Left forelimb (tissue), 1 donor: ENCODE measurements at places on chromosomes 2 and 18.

DNA sequence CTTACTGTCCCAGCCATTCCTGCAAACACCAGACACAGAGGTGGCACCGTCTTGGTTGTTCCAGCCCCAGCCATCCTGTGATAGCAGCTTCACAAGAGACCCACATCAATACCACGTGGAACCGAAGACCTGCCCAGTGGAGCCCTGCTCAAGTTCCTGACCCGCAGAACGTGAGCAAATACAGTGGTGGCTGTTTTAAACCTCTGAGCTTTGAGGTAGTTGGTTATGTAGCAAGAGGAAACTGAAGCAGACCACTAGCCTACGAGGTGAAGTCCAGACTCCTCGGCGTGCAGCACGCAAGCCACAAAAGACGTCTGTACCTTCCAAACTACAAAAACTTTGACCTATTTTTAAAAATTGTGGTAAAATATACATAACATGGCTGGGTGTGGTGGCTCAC lies 96.1 kb upstream of the ODC1 start:
- no peak for DNase-seq

GRCh38 chr2:25276569-25277465 lies 64.9 kb downstream of the DNMT3A start:
- DNase-seq = peak; percentile 77

DNA sequence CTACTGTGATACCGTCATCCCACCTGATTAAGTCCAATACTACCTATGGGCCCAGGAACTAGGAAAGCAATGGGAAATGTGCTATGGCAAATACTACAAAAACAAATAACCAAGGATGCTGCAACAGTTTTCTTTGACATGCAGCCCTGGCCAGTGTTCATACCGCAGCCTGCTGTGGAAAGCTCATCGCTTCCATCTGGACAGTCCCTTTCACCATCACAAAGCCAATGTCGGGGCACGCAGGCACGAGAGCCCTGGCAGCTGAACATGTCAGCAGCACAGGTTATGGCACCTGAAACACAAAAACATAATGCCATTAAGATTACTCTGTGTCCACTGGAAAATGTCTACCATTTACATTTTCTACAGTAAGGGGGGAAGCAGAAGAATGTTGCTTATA lies 1621.1 kb downstream of the LRP1B start:
- no peak for DNase-seq

GRCh38 chr18:31774477-31774785 lies 13.8 kb upstream of the SLC25A52 start:
- DNase-seq = no peak

GRCh38 chr2:186853951-186854350 lies 5.0 kb upstream of the ZSWIM2 start:
- no peak for DNase-seq

GRCh38 chr2:227703280-227703732 lies 14.5 kb downstream of the SLC19A3 start:
- DNase-seq = no peak

DNA sequence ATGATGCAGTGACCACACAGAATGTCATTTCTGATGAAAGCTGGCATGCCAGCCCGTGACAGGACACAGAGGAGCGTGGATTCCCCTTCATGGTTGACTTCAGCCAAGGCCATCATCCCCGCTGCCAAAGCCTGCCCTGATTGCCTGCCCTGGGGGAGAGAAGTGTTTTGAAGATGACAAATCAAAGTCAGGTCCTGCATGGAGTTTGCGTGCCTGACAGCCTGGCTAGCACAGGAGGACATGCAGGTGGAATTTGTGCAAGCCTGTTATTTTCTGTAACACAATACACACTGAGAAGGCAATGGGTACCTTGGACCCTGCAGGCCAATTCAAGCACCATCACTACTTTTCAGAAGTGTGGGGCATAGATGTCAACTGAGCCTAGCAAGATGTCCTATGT lies 5.4 kb upstream of the IL1R2 start:
- DNase-seq = no peak

DNA sequence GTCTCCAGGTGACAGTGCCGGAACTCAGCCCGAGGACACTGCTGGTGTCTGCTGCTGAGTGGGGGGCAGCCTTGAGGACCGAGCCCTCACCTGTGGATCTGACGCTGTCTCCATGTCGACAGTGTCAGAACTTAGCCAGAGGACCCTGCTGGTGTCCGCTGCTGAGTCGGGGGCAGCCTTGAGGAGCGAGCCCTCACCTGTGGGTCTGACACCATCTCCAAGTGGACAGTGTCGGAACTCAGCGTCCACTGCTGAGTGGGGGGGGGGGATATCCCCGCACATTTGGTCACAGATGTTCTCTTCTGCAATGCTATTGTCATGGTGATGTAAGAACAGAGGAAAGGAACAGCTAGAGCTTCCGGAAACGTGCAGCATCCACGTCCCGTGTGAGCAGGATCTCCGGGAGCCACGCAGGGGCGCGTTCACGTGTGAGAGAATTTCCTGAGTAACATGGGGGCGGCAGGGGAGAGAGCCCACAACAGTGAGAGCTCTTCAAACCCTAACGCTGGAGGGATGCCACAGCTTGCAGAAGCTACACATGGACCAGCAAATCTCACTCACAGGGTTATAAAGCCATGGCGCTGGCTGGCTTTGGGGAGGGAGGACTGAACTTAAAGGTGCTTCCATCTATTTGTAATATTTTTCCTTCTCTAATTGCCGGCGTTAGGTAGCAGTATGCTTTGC lies 250.7 kb upstream of the SALL3 start:
- DNase-seq = peak; percentile 47

GRCh38 chr2:2456721-2457120 lies 125.6 kb upstream of the MYT1L start:
- no peak for DNase-seq

DNA sequence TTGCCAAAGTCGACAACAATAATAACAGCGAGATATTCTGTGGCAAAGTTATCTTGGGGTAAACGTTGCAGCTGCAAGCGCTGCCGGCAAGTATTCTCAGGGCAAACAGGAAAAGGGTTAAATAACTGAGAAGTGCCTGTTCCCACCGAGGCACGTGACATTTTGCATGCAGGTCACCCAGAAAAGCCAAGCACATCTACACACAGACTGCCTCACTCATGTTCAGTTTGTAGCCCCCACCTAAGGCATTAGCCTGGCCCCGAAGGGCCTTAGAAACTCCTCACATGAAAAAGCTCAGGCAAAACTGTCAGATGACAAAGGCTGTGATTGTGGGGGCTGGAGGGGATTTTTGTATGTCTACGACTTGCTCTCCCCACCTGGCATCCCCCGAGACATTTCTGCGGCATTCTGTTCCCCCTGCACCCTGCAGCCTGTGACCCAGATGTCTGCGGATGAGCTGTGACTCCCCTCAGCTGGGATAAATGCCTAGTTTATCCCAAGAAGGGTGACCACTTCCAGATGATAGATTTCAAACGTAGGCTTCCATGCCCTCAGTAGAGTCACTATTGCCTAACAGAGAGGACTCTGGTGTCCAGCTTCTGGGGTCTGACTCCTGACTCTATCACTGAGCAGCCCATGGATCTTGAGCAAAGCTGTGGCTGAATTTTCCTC lies 215.2 kb upstream of the SIX2 start:
- no peak for DNase-seq

DNA sequence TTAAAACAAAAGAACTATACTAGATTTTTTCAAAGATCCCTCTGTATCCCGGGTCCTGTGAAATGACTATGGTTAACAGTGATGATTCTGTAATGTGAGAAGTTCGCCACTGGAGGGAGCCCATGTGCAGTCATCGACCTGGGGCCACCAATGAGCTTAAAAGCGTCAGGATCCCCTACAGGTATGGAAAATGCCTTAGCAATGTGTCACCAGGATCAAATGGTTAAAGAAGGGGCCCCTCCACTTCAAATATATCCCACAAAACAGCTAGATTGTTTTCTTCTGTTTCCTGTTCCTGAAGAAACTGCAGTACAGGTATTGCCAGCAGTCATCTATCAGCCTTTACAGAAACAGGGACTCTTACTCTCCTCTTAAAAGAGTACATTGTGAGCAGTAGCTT lies 15.3 kb downstream of the CHRNA1 start:
- DNase-seq = no peak

GRCh38 chr2:10272464-10272863 lies 30.2 kb upstream of the HPCAL1 start:
- peak; percentile 41 for DNase-seq

DNA sequence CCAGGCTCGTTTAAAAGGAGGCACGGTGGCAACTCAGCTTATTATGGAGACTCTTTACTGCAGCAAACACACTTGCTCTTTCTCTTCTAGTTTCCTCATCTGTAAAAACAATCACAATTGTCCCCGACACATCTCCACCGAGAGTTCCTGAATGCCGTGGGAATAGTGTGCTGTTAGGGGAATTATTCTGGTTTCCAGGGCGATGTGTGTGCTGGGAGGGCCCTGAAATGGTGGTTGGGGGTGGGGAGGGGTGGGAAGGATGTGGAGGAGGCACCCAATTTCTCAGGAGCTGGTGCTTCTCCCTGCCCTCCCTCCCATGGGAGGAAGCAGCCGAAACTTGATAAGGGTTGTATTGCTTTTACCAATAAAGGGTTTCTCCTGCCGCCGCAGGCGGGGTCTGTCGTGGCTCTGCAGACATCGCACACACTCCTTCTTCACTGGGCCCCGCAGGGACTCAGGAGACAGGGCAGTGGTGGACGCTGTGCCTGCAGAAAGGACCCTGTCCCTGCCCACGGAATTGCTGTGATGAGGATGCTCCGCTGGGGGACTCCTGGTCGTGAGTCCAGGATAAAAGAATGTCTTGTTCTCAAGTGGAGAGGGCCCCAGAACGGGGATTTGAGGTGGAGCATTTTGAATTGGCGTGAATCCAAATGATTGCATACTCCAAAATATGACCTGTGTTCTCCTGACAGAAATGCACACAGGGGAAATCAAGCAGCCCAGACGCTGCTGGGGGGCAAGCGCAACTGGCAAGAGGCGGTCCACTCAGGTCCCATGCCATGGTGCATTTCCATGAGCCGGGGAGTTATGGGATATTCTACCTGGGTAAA lies 119.2 kb downstream of the ACKR3 start:
- DNase-seq = no peak

GRCh38 chr2:230137902-230138539 lies 69.3 kb upstream of the SLC16A14 start:
- no peak for DNase-seq

DNA sequence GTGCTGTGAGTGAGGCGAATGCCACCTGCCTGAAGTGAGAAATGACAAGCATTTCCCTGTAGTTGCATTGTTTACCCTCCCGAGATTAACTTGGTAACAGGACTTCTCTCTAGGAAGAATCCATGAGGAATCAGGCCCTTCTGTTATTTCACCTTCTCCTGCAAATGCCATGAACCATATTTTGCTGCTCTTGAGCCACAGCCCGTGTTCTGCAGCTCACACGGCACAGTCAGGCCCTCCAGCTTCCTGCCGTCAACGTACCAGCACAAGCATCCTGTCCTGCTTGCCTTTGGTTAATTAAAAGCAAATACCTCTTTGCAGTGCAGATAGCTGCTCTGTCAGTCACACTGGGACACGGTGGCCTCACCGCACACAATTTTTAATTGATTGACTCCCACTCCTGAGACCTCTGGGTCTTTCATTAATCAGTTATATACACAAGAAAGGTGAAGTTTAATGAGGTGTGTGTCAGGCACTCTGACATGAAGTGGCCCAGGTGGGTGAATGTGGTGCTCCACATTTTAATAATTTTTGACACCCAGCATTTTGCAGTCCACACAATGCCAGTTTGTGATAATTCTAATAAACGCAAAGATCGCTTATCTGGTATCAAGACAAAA lies 95.3 kb upstream of the ASB18 start:
- peak; percentile 9 for DNase-seq

- no peak for DNase-seq
Measured at GRCh38 chr2:28232295-28232694, 160.4 kb upstream of the FOSL2 start.

DNA sequence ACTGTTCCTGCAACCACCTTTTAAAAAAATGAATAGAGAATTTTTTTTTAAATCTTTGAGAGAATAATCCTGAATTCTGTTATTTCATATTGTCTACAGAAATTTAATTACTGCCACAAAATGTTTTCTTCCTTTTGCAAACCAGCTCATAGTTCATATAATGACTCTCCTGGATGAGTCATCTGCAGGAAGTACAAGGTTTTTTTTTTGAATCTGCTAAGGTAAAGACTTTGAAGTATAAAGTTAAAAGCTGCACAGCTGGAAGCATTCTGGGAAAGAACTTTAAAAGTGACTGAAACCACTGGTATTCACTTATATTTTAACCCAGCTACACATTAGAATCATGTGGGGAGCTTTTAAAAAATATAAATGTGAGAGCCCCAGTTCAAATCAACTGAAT lies 25.4 kb downstream of the SESTD1 start:
- no peak for DNase-seq

- no peak for DNase-seq
Measured at GRCh38 chr2:109715313-109715805, 78.7 kb upstream of the RGPD5 start.

DNA sequence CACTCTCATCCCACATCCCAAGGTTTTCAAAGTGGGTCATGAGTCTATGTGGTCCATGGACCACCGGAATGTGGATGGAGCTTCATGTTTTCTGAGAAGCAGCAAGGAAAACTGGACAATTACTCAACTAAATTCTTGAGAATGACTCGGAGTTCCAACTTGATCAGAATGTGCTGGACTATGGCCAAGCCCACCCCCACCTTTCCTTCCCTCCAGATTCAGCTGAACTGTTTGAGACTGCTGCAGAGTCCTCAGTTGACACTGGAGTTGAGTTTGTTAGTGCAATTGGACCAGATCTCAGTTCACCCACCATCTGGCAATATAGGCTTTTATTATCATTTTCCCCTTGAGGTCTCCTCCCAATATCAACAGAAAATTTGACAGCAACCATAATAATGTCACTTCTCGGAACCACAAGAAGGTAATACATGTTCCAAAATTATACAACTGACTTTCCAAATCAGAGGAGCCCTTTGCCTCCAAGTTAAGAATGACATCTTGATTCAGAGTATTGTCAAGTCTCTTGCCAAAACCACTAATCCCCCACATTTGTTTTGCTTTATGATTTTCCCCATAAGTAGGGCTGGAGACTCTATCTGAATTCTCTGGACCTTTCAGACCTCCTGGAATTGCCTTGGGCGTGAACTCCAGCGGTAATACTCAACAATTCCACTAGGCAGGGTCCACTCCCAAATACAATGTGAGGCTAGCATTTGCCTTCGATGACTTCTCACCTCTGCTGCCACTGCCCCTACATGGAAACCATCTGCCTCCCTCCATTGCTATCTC lies 8.8 kb downstream of the COL4A4 start:
- DNase-seq = no peak

DNA sequence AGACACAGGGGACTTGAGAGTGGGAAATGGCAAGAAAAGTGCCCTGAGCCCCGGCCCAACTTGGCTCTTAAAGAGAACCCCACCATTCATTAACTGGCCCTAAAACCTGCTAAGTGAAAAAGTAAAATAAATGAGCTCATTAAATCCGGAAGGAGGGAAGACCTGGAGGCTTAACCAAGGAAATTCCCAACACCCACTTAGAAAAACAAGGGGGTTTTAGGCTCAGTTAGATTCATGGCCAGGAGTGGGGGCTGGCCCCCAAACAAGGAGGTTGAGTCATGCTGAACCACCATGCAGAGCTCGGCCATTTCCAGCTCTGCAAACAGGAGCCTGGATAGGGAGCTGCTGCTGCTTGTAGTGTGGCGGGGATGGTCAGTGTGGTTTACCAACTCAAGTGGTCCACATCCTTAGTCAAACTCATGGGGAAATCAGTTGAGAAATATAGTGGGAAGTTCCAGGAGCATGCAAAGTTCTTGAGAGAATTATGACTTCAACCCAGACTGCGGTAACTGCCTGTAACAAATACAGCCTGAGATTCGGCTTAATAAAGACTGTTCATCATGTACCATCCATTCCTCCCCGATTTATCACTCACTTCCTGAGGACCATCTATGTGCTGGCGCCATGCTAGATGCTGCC lies 39.7 kb upstream of the MRPL19 start:
- DNase-seq = no peak

GRCh38 chr2:119202610-119203310 lies 20.9 kb upstream of the STEAP3 start:
- no peak for DNase-seq
